ENCODE measurements at places on chromosomes 3 and 15.

DNA sequence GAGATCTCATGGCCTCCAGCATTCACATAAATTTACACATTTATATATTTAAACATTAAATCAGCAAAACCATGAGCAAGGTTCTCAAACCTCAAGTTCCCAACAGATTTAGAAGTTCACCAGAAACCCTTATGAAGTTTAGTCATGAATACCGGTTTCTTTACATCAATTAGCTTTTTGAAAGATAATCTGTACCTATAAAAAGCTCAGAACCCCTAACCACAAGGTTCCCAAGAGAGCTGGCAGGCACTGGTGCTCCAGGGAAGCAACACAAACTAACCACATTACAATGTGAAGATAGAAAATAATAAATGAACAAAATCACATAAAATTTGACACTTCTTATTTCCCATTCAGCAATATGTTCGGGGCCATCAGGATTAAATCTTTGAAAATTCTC is 150.9 kb downstream of the FBN1 start:
- DNase-seq, result no peak

DNA sequence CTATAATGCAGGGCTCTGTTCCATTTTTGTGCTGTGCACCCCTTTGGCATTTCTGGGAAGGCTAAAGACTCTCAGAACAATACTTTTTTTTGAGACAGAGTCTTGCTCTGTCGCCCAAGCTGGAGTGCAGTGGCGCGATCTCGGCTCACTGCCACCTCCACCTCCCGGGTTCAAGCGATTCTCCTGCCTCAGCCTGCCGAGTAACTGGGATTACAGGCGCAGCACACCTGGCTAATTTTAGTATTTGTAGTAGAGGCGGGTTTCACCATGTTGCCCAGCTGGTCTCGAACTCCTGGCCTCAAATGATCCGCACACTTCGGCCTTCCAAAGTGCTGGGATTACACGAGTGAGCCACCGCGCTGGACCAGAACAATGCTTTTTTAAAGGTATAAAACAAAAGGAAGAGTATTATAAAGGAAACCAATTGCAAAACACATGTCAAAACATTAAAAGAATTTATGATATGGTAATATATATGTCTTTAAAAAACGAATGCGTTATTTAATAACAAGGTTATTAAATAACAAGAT is 999 bp downstream of the SQOR start:
- DNase-seq, result no peak

- DNase-seq, result no peak
Measured at GRCh38 chr3:4906107-4906621, 73.1 kb upstream of the BHLHE40 start.

- DNase-seq, result no peak
Measured at GRCh38 chr15:89122505-89123180, 34.4 kb downstream of the ABHD2 start.

DNA sequence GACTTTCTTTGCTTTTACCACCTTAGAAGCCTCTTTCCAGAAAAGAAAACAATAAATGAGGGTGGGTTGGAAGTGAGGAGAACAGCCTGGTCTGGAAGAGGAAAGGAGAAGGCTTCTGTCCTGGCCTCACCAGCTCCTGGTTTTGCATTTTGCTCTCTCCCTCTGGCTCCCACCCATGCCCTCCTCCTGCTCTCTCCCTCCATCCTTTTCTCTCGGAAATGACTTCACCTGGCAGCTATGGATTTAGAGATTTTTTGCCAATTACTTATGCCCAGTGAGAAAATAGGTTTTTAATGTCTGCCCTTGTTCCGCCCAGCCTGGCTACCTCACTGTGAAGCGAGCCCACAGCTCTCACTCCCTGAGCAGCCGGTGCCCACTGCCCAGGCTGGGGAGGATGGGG is 77.9 kb upstream of the NTRK3 start:
- DNase-seq, result no peak

- DNase-seq, result no peak
Measured at GRCh38 chr3:32821686-32822296, 4.0 kb downstream of the TRIM71 start.

GRCh38 chr3:167705840-167706239 is 28.9 kb downstream of the PDCD10 start:
- no peak for DNase-seq

GRCh38 chr15:92141607-92142006 is 252.1 kb upstream of the ST8SIA2 start:
- DNase-seq, result no peak

DNA sequence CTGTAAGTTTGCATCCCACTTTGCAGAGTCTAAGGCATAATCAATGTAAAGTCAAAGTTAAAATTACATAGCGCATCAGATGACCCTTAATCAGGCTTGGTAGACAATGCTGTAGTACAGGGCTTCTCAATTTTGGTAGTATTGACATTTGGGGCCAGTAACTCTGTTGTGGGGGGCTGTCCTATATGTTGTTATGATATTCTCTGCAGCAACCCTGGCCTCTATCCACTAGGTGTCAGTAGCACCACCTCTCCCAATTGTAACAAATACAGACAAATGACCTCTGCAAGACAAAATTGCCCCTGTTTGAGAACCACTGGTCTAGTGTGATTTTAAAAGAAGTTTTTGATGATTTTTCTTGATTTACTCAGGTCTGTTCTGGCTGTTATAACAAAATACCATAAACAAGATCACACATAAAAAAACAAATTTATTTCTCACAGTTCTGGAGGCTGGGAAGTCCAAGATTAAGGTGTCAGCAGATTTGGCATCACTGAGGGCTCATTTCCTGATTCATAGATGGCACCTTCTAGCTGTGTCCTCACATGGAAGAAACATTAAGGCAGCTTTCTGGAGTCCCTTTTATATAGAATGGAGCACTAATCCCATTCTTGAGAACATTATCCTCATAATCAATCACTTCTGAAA is 37.6 kb upstream of the SLC9A9 start:
- peak; percentile 42 for DNase-seq

DNA sequence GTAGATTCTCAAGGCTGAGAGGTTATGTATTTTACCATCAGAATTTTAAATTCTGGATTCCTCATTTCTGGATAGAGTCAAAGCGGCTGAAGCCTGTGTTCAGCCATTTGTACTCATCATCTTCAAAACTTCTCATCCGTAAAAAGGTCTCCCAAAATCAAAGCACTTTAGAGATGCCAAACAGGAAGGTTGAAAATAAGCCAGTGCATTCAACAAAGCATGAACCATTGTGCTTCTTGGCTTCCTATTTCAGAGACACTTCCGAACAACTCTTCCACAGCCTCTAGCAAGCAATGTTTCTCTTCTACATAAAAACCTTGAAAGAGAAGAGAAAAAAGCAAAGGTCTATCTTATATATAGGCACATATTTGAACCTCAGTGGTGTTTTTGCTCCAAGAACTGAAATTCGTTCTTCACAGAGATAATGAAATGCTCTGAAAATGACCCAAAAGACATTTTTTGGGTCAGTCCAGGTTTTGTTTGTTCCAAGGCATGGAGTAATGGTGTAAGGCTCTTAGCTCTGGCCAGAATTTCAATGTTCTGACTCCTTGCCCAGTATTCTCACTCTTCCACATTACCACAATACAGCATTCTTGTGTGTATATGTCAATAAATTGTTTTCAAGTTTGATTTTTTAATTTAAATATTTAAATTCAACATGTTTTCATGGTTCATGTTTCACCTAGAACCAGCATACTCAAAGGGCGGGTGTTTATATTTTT is 163.1 kb downstream of the STAC start:
- DNase-seq, result no peak

GRCh38 chr3:110344897-110345767 is 726.5 kb upstream of the NECTIN3 start:
- DNase-seq, result no peak

DNA sequence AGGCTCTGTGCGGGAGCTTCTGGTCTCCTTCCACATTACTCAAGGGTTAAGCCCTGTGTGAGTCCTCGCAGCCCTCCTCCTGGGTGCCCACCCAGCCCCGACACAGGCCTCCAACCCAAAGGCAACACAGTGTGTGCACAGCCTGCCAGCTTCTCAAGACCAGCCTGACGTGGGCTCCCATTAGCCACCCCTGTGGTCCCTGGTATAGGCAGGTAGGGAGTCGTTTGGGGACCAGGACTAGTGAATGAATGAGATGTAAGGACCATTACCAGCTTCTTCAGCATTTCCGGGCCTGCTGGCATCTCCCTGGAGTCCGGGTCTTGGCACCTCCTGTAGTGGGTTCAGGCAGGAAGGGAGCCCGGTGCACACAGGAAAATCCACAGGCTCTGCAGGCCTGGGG is 20.2 kb upstream of the PLXNA1 start:
- DNase-seq, result no peak

DNA sequence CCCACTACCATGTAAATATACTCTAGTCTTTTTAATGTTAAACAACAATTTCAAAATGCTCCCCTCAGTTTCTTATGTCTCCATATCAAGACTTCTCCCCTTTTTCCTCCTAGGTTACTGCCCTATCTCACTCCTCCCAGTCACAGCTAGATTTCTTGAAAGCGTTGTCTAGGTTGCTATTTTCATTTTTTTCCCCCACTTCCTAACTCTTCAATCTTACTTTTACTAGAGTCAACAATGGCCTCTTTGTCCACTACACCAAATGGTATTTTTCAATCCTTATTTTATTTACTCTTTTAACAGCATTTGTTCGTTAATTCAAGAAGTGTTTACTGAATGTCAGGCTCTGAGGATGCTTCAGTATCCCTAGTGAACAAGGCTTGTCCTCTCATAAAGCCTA is 84.4 kb downstream of the VPS8 start:
- no peak for DNase-seq

DNA sequence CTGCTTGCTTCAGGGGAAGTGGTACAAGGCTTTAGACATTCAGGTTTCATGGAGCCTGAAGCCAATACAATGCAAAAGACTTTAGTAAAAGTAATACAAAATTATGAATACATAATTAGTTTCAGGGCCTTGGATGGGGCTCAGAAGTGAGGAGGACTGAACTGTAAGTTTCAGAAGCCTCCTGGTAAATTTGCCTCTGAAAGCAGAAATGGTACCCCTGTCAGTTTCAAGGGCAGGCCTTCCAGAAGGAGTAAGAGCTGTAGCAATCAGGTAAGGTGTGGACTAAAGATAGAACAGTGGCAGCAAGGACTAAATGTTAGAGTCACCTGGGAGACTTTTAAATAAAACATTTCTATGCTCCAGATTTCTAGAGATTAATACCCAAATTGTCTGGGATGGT is 402.5 kb upstream of the GOLIM4 start:
- no peak for DNase-seq

DNA sequence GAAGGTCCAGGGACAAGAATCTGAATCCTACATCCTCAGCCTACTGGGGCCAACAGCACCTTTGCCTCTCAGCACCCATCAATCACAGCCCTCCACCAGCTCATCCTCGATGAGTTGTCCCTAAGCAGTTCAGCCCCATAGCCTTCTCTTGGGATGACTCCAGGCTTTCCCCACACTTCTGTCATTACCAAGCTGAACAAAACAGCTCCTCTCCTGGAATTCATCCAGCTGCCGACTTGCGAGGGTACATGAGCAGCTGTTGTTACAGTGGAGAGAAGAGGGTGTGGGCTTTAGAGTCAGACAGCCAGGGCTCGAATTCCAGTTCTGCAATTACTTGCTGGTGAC is 69.0 kb upstream of the THBS1 start:
- DNase-seq, result no peak
